ENCODE measurements at places on chromosomes 4 and X.

DNA sequence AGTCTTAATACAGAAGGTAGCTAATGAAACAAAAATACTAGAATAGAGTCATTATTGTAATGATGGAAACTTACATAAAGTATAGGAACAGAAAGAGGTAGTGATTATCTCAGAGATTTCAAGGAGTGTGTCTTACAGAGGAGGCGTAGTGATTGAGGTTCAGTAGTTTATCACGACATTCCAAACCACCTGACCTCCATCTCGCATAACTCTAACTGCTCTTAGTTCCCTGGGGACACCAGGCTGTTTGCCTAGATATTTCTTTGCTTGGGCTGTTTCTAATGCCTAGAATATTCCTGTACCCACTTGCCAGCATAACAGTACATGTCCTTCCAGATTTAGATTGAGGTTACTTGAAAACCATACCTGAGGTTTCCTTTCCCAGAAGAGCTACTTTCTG, 29.1 kb downstream of the STAG2 start:
- no peak for DNase-seq

DNA sequence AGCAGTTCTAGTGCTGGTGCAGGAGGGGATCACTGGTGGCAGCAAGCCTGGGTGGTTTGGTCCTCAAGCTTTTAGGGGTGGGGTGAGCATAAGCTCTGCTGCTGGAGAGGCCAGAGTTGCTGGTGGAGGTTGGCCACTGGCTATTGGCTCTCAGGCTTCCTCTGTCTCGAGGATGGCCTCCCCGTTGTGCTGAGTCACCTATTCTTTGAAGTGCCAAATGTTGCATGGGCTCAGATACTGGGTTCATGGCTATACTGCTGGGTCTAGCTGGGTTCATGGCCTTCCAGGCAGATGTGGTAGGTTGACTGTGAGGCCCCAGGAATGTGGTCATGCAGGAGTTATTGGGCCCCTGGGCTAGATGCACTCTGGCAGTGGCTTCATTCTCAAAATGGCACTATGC, 466.3 kb downstream of the NAF1 start:
- DNase-seq = no peak

- no peak for DNase-seq
These were observed 15.7 kb downstream of the CCKAR start for GRCh38 chr4:26474551-26474950.

- DNase-seq = no peak
These were observed 20.2 kb downstream of the ZDHHC9 start for GRCh38 chrX:129823522-129823921.

DNA sequence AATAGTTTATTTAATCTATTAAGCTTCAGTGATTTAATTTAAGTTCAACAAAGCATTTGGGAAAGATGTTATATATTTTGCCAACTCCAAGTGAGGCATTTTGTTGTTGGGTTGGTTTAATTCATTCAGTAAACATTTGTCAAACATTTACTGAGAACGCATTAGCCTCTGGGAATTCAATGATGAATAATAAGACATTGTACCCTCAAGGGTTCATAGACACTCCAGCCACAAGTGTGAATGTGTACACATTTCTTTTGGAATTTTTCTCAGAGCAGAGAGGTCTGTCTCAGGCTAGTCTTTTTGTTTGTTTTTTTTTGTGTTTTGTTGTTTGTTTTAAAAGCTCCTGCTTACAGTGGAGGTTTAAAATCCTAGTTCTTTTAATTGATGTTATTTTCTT, 203.9 kb downstream of the SOWAHB start:
- no peak for DNase-seq

DNA sequence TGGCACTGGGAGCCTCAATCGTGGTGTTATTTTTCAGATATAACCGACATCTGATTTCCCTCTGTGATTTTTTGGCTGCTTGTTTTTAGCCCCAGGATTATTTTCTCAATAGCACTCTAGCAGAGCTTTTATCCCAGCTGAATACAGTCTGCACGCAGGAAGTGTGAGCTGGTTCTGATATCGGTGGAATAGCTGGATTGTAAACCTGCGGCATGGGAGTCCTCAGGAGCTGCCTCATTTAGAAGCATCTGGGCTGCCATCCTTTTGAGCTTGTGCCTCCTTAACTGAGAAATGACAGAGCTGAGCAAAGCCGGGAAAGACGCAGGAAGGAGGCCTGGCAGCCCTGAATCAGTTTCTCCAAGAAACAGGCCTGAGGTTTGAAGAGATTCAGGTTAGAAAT, 28.4 kb upstream of the GRPEL1 start:
- DNase-seq = no peak

- no peak for DNase-seq
These were observed 172.5 kb upstream of the FMR1 start for GRCh38 chrX:147739196-147739595.

DNA sequence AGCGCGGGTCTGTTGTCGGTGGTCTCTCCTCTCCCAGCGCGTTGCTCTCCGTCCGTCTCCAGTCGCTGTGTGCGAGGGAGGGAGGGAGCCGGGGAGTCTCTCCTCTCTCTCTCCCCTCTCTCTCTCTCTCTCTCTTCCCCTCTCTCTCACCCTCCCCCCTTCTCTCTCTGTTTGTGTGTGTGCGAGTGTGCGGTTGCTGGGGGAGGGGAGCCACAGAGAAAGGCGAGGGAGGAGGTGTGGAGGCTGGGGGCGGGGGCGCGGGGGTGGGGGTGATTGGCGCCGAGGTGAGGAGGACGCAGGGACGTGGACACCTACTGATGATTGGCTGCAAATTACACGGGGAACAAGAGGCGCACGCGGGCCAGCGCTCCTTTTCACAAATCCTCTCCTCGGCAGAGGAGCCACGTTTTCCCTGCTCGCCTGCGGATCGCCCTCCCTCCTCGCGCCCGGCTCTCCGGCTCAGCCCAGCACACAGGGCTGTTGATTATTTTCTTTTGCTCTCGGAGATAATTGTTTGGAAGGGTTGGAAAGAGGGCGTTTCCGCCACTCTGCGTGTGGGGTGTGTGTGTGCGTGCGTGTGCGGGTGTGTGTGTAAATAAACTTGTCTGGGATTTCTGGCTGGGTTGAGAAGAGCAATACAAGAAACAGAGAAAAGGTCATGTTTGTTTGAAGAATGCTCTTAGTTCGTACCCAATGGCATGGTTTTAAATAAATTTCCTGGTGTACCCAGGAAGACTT, at the start of gene CXXC4:
Gene CXXC4 (minus strand): TSS at position 73 of the 738 bp plus-strand sequence. CDS start 3,092 bp downstream, outside the sequence.
- peak; percentile 76 for DNase-seq

DNA sequence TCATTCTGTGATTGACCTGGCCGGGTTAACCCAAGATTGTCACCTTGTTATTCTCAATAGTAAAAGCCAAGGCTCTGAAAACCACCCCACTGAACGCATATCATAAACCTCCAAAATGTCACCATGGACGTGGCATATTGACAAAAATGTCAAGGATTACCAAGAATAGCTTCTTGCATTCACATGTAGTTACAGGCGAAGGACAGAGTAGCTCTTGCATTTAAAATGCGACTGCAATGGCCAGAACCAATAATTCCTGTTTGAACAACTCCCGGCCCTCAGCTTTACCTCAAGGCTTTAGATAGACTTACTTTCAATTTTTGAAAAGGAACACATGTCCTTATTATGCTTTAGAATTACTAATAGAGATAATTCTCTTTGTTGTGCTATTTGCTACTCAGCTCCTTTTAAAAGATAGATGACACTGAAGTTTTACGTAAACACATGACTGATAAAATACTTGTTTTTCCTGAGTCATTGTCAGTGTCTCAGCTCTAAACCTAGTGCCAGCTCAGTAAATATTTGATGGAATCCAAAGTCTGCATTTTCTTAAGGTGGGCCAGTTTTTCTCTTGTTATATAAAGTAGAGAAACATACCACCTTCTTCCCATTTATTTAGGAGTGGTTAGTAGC, 66.3 kb downstream of the CLDN34 start:
- DNase-seq = no peak

GRCh38 chr4:53478671-53479456, 101.4 kb downstream of the FIP1L1 start:
- DNase-seq = no peak

DNA sequence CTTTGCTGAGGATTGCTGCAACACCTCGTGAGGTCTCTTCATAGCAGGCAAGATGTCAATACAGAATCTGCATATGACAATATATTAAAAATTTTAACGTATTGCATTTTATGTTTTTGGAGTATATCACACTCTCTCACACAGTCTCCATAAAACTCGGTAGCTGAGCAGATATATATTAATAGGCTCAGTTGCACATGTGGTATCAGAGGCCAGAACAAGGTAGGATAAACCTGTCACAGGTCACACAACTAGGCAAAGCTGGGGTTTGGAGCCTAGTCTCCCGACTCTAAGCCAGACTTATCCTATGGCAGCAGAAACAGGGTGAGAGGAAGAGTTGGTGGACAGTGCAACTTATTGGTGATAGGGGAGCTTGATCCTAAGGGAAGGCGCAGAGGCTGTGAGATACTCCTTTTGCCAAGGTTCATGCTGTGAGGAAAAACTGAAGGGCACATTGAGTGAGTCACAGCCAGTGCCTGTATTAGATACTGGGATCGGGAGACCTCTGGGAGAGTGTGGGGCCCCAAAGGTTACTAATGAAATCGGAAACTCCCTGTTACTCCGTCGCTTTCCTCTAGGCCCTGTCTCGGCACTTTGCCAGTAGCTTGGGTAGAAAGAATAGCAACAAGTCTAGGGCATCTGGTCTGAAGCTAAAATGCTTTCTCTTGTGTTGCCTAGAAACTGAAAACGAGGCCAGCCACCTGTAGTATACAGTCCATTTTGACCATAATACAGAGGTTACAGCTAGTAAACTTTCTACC, 195.7 kb downstream of the ARHGAP10 start:
- no peak for DNase-seq

- no peak for DNase-seq
These were observed 14.6 kb downstream of the NPNT start for GRCh38 chr4:105909787-105910281.

DNA sequence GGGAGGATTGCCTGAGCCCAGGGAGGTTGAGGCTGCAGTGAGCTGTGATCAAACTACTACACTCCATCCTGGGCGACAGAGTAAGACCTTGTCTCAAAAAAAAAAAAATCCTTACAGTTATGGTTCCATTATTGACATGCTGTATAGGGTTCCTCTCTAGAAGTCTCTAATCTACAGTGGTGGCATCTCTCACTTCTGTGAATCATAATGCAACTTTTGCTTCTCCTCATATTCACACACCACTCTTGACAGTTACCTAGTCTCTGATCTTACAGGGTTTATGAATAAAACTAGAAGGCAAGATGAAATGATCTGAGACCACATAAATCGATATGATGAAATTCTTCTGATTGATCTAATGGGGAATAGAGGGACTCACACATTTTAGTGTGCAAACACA, 40.6 kb downstream of the DOCK11 start:
- no peak for DNase-seq

Data from hippocampal formation (tissue), 2 donors.